ENCODE measurements at places on chromosomes 1 and 21.

- no peak for DNase-seq
Measured at GRCh38 chr1:57262472-57262871, 161.4 kb downstream of the DAB1 start.

- DNase-seq: no peak
Measured at GRCh38 chr1:12548973-12549459, 69.0 kb downstream of the DHRS3 start.

DNA sequence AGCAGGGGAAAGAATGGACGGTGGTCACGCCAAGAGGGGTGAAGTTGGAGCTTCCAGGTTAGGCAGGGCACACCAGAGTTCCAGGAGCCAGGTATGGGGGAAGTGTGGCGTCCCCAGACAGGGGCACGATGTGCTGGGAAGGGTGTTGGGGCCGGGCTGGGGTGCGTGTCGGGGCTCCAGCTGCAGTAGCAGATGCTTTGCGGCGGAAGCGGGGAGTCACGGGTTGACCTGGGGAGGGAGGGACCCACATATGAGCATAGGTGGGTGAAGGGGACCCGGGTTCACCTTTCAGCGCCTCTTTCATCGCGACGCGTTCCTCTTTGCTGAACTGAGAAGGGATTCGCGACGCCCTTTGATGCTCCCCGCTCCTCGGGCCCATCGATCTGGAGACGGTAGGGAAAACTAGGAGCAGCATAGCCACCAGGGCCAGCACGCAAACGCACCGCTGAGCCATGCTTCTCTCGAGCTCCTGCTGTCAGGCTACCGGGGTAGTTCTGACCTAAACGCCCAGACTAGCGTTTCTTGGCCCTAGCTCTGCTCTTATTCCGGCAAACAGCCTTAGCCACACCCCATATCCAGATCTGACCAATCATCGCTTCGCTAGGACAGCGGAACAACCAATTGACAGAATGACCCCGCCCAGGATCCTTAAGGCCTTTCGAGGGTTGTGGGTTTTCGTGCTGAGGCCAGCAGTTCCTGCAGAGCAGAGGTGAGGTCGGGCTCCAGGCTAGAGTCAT is at the start of gene PM20D1:
Gene PM20D1, minus strand, starts transcription at position 514 of the 737 bp plus-strand sequence. Its CDS starts 60 bp downstream, at position 454.
- no peak for DNase-seq

- DNase-seq: no peak
Measured at GRCh38 chr1:194268839-194269238, 1082.4 kb upstream of the B3GALT2 start.

DNA sequence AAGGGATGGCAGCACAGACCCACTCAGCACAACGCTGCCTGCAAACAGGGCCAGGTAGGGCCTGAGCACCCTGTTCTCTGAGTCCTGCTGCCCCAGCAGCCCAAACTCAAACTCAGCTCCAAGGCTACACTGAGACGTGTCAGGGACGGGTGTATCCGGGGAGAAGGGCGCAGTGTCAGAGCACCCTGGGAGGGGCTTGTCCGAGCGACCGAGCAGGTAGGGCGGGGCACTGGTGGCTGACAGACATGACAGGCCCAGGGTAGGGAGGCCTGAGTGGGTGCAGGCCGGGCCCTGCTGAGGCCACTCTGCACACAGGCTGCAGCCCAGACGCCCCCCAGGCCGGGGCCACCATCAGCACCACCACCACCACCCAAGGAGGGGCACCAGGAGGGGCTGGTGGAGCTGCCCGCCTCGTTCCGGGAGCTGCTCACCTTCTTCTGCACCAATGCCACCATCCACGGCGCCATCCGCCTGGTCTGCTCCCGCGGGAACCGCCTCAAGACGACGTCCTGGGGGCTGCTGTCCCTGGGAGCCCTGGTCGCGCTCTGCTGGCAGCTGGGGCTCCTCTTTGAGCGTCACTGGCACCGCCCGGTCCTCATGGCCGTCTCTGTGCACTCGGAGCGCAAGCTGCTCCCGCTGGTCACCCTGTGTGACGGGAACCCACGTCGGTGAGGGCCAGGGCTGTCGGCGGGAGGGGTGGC is 5.5 kb downstream of the SCNN1D start:
- DNase-seq: no peak

DNA sequence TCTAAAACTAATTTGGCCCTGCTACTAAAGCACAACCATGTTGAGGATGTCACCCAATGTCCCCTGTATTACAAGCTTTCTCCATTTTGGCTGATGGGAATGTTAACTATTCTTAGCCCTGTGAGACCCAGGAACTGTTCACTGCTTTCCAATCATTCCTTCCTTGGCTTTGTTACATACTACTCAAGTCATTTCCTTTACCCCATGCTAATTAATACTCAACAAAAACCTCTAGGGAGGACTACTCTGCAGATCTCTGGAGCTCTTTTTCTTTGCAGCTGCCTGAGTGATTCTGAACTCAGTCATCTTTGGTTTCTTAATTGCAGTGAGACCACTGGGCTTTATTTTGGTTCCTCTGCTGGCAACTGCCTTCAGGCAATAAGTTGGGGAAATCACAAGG is 23.3 kb upstream of the RPE65 start:
- DNase-seq: no peak

- no peak for DNase-seq
Measured at GRCh38 chr1:36080236-36080635, 3.7 kb upstream of the TEKT2 start.

- no peak for DNase-seq
Measured at GRCh38 chr1:84374991-84375696, 23.1 kb upstream of the DNASE2B start.

- no peak for DNase-seq
Measured at GRCh38 chr1:110228381-110228780, 18.3 kb downstream of the KCNC4 start.

GRCh38 chr1:183267646-183268431 is 81.8 kb downstream of the LAMC2 start:
- no peak for DNase-seq

DNA sequence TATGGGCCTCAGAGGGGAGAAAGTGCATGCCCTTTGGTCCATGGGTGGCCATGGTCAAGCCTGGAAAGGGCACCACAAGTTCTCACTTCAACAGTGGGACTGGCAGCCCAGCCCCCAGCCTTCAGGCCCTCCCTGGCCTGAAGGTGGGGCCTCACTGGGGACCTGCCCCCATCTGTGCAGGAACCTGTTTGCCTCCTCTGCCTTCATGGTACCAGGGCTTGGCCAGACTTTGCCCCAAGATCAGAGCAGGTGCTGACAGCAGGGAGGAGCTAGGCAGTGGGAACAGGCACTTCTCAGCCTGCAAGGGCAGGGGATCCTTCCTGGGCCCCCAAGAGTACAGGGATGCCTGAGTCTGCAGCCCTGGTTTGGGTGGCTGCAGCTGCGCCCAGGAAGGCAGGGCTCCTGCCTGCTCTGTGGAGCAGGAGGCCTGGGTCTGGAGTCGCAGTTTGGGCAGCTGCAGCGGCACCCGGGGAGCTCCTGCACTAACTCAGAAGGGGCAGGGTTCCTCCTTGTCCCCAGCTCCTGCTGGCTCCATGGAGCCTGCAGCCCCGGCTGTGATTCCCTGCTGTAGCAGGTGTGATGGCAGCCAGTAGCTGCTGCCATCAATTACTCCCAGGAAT is 460.1 kb upstream of the NCAM2 start:
- DNase-seq: no peak

DNA sequence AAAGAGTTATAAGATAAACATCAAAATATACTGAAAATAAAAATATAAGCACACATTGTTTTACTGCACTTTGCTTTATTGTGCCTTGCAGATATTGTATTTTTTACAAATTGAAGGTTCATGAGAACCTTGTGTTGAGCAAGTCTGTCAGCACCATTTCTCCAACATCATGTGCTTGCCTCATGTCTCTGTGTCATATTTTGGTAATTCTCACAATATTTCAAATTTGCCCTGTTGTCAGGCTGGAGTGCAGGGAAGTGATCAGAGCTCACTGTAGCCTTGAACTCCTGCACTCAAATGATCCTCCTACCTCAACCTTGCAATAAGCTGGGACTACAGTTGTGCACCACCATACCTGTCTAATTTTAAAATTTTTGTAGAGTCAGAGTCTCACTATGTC is 21.3 kb upstream of the CNIH3 start:
- DNase-seq: no peak

DNA sequence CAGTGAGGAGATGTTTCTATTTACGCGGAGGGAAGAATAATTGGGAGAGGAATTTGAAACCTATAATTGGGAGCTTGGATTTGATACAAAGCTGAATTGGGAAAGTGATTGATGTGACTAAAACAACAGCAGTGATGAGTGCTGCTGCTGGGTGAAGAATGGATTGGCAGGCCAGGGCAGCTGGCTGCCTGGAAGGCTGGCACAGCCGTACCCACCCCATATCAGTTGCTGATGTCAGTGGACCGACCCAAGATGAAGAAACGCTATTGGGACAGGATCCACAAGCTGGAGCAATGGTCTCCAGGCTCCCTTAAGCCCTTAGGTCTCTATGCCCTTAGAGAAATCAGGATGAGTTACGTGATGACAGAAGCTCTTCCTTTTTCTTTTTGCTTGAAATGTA is 47.4 kb downstream of the GRIK1 start:
- DNase-seq: no peak
